ENCODE measurements at places on chromosomes 12 and 14.

GRCh38 chr12:110849748-110850403 is 3.1 kb downstream of the CCDC63 start:
- no peak for ATAC-seq

DNA sequence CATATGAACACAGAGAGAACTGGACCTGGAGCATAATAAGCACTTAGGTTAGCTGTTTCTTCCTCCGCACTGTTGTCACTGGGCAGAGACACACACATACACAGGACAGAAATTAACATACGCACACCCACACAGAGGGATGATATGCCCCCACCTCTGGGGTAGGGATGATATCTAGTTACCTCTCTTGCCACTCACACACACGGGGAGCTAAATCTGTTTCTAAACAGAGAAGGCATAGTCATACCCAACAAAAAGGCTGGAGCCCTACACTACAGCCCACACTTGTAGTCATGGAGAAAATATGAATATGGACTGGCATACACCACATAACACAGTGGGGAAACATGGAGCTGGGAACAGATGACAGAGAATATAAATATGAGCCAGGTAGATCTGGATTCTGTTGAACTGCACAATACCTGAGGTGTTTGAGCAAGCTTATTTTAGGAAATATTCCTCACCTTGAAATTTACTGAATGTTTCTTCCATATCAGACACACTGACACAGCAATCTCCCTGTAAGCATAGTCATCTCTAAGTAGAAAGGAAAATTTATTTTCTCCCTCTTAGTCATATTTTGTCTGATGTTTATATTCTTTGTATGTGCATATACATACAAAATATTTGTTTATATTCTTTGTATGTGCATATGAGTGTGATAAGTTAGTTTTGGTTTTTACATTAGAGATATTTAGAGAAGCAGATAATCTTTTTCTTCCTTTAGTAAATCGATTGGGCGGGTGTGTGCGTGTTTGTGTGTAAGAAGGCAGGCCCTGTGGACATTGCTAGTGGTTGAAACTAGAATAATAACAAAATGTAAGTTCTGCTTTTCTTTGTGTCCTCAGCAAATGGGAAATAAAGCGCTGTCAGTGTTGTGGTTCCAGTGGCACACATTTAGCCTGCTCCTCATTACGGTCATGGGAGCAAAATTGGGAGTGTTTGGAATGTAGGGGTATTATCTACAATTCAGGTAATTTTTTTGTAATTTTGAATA is 20.9 kb upstream of the SCFD1 start:
- no peak for ATAC-seq

- no peak for ATAC-seq
Observed at GRCh38 chr14:74684434-74684833, 28.4 kb downstream of the AREL1 start.

DNA sequence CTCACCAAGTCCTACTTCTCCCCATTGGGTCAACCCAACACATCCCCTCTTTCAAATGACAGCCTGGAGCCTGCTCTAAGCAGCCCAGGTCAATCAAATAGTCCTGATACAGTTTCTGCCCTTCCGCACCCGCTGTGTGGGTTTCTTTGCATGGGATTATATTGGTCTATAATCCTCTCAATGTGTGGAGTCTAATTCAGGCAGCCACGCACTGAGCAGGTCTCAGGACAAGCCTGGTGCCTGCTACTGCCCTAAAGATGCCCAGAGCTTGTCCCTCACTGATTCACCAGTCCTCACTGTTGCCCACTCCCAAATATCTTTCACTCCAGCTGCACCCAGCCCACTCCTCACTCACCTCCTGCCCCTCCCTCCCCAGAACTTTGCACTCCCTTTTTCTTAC is 16.4 kb downstream of the ACTN1 start:
- ATAC-seq, result no peak

GRCh38 chr12:48572326-48572725 is 2.5 kb upstream of the LALBA start:
- ATAC-seq, result no peak

GRCh38 chr12:73421832-73422231 is 1115.8 kb upstream of the ATXN7L3B start:
- no peak for ATAC-seq

- ATAC-seq, result no peak
Observed at GRCh38 chr14:101483829-101484228, 77.5 kb upstream of the DIO3 start.

Data from SK-N-SH treated with all-trans-retinoic acid at 6 μM for 48 hours (cell line).